ENCODE measurements at places on chromosomes 5 and 9.

DNA sequence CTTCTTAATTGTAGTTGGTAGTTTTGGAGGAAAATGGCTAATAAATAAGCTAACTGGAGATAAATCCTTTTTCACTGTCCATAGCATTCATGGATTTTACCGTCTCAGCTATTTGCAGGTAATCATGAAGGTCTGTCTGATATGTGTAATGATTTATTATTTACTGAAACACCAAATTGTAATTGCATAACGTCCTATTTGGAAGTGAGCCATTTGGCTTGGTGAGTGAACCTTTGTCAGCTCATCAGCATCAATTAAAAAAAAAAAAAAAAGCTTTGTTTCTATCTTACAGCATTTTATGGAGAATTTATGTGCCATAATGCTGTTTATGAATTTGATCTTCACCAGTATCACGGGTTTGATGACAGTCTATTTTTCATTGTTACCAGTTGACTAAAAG is 20.2 kb downstream of the RECK start:
- no peak for DNase-seq

- no peak for DNase-seq
Observed at GRCh38 chr5:136012041-136012804, 16.6 kb upstream of the TGFBI start.

GRCh38 chr5:7272408-7272965 is 123.5 kb upstream of the ADCY2 start:
- no peak for DNase-seq

DNA sequence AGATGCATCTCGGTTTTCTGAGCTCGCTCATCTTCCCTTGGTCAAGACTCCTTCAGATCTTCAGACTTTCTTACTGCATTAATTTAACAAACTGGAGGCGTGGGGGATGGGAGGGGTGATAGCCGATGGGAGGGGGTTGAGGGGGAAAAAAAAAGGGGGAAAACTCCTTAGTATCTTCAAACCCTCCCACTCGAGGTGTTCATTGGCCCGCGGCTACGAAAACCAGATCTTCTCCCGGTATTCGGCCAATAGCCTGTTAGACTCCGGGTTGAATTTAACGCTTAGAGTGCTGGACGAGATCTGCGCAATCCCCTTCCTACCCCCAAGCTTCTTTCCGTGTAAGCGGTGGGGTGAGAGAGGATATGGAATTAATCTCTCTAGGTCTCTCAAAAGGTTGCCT is 689 bp upstream of the GLRA1 start:
- no peak for DNase-seq

DNA sequence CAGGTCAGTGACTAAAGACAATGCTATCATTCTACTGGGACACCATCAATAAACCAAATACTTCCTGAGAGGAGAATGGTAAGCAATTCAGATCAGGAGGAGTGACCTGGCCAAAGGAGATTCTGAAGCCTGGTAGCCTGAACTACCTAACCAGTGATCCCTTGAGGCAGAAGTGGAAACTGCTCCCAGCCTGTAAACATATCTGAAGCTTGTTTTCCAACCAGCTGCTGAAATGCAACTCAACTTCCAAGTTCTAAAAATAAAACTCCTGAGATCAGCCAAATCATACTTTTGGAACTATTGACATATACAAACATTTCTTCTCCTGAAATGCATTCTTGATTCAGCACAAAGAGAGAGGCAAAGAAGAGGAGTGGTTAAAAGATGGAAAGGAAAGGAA is 204.1 kb downstream of the EBF1 start:
- no peak for DNase-seq

GRCh38 chr5:15267966-15268365 is 232.0 kb upstream of the FBXL7 start:
- no peak for DNase-seq

- DNase-seq, result no peak
Observed at GRCh38 chr9:111891910-111892499, 4.6 kb upstream of the UGCG start.

GRCh38 chr5:93348231-93348630 is 232.8 kb downstream of the NR2F1-AS1 start:
- no peak for DNase-seq

GRCh38 chr5:123360910-123361309 is 62.3 kb downstream of the CEP120 start:
- no peak for DNase-seq

DNA sequence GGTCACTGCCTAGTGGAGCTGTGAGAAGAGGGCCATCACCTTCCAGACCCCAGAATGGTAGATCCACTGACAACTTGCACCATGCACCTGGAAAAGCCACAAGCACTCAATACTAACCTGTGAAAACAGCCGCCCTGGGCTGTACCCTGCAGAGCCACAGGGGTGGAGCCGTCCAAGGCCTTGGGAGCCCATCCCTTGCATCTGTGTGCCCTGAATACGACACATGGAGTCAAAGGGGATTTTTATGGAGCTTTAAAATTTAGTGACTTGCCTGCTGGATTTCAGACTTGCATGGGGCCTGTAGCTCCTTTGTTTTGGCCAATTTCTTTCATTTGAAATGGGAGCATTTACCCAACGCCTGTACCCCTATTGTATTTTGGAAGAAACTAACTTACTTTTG is 62.4 kb upstream of the HTR4 start:
- DNase-seq, result no peak

DNA sequence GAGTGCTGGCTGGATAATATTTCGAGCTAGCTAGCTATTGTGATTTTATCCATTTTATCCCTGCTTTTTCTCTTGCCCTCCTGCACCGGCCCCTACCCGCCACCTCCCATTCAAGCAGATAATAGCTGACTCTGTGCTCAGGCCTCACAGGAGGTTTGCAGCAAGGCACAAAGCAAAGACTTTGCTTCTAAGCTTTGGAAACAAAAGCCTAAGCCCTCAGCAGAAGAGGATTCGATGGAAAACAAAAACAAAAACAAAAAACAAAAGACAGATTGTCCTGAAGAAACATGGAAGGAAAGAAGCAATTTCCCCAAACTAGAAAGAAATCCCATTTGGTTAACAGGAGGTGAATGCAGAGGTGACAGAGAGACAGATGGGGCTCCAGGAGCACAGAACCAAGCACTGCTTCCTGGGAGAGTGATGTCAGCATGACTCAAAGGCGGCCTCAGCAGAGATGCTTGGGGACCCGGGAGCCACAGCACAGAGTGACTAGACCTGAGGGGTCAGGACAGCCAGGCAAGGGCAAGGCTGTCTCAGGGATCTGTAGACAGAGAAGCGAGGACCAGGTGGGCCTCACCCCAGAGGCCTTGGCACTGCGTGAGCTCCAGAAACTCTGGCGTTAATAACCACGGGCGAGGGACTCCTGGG is 28.4 kb downstream of the MTX3 start:
- no peak for DNase-seq

DNA sequence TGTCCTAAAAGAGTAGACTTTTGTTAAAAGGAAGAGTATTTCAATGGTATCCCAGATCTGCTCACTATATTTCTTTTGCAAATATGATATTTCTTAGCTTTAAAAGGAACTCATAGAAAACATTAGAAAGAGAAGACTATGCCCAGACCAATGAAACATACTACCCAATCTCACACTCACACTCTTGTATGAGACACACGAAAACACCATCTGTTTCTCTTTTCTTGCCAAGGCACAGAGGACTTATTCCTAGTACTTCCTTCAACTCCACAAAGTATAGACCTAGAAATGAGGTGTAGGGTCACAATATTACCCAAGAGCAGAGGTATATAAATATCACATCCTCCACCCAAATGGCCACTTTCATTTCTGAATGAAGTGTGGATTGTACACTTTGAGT is 292.4 kb upstream of the ACO1 start:
- DNase-seq, result no peak

- DNase-seq, result peak; percentile 20
Observed at GRCh38 chr5:142145106-142145900, 36.7 kb downstream of the NDFIP1 start.

DNA sequence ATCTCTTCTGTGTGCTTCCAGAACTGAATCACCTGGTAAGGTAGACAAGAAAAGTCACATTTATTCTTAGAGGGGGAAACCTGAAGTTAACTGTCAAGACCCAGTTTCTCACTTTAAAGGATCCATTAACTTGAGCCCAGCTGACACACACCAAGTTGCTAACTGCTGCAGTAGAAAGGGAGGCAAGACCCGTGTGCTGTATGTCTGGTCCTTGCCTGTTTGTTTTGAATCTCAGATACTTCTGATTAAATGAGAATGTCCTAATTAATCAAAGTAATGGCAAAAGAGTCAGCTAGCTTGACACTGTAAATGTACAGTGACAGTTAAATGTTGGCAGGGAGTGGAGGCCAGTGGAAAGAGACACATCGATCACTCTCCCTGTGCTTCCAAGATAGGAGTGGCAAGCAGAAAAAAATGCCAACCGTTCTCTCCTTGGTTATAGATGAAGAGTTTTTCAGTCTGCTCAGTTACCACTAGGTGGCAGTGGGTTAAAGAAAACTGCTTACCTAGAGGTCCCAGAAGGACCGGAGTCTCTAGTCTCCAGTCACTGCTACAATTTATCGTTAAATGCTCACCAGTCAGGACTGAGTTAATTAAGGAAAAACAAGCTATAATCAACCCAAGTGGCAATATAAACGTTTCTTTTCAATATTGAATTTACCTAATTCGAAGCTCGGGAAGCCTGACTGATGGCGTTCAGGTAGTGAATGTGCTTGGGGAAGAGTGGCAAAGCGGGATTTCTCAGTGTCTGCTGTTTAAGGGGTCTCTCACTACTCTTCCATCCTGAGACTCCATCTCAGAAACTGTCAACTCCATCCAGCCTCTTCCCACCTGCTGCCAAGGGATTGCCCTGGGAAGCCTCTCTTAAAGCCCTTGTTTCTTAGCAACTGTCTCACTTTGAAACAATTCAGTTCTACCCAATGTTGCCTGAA is 18.4 kb downstream of the LSM11 start:
- no peak for DNase-seq

- DNase-seq, result no peak
Observed at GRCh38 chr5:27158171-27158570, 119.8 kb upstream of the CDH9 start.

- DNase-seq, result no peak
Observed at GRCh38 chr5:2801577-2802525, 50.4 kb upstream of the IRX2 start.

DNA sequence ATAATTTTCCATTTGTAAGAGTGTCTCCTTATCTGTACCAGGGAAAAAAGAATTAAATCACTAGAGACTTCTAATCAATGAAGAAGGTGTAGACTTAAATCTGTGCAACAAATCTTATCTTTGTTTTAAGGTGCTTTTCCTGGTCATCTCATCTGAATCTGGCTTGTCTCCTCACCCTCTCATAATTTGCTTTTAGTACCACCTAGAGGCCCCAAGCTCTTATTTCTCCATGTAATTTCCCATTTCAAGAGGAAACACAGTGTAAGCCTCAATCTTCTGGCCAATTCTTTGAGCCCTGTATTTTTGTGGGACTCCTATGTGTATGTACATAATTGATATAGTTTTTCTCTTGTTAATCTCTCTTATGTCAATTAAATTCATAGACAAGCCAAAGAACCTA is 1975.3 kb upstream of the CDH6 start:
- no peak for DNase-seq

DNA sequence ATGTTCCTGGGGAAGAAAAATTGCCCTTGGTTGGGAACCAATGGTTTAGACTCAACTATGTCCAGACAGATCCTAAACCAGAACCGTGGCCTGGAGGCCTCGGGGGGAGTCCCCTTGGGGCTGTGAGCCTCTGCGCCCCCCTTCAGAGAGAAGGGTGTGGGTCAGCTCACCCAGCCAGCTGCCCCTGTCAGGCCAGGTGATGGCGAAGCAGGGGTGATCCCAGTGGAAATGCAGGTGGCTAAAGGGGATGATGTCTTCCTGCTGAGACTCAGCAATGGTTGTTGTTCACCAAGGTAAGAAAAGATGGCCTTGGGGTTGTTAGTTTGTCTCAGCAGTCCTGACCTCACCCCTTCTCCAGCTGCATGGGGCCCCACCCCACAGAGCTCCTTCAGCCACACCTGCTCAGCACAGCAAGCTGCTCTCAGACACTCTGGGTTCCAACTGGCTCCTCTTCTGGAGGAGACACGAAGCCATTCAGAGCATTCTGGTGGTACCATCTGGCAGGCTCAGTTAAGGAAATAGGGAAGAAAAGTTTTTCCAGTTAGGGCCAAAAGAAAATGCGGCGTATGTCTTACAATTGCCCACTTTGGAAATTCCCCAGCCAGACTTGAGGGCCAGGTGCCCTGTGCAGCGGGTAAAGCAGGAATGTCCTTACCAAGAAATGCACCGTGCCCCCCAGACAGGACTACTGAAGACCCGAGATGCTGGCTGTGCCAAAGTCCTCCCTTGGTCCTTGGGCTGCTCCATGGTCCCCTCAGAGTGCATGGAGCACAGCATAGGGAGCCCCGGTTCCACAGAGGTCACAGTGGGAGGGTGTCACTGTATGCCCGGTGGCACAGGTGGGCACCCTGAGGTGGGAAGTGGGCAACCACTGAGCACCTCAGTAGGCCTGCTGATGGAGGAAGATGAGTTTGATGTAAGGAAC is 90.2 kb downstream of the NSUN2 start:
- DNase-seq, result no peak

- peak; percentile 52 for DNase-seq
Observed at GRCh38 chr9:128684325-128685199, 4.5 kb upstream of the SET start.

DNA sequence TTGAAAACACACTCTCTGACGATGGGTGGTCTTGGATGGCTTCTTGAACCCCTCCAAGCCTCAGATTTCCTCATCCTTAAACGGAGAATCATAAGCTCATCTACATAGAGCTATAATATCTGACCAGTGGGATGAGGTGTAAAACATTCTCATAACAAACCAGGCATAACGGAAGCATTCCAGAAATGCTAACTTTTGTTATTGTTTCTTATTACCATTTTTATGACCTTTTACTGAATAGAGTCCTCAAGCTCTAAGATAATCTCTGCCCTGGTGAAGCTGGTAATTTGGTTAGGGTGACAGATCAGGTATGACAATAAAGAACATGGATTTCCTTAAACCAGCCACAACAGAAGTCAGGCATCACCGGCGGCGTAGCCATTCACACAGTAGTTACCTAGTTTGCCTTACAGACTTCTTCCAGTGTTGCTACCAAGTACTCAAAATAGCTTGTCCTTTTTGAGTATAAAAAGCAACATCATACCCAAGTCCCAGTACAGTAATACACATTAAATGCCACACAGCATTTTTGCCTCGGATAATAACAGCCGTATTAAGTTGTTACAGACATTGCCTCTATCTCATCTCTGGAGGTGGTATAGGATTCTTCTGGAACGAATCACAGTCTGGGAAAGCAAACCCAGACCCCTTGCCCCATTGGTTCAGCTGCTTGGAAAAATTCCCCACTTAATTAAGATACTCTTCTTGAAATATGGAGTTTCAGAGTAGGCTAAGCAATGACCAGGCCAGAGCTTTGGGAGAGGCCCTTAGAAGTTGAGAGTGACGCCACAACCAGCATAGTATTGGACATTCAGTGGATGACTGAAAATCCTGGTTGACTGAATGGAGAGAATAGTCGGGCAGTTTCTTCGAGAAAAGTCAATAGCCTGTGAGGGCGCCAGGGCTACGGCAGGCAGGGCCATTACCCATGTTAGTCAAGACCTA is 252.5 kb downstream of the SLIT3 start:
- DNase-seq, result no peak

DNA sequence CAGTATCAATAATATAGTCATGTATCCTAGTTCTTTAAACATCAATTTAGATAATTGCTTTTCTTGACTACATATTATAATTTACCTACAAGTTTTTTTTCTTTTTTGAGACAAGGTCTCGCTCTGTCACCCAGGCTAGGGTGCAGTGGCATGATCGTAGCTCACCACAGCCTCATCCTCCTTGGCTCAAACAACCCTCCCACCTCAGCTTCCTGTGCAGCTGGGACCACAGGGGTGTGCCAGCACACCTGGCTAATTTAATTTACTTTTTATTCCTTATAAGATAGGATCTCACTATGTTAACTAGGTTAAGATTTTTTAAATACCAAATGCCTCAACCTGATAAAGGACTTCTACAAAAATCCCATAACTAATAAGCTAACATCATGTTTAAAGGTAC is 21.1 kb downstream of the UIMC1 start:
- no peak for DNase-seq
